ENCODE measurements at places on chromosomes 7 and 10. TPM values are rescaled to one million over a fixed set of nuclear protein-coding genes. Genes with fewer than 3 reads are reported as not detected.

- H3K27me3 ChIP-seq = no peaks in the 10 kb centered on the region
- no peak within 1 kb of the TSS for H3K27ac ChIP-seq
- H3K4me3 ChIP-seq = peak within 1 kb of the TSS; percentile 43
- no peaks in the 10 kb centered on the region for H3K36me3 ChIP-seq
- peak; percentile 5 for DNase-seq
Observed at GRCh38 chr10:71964098-71964742, at the start of gene CHST3. TSS of gene CHST3 (plus strand) at chr10:71964395. CDS start at chr10:72005843, 41,448 bp downstream.

DNA sequence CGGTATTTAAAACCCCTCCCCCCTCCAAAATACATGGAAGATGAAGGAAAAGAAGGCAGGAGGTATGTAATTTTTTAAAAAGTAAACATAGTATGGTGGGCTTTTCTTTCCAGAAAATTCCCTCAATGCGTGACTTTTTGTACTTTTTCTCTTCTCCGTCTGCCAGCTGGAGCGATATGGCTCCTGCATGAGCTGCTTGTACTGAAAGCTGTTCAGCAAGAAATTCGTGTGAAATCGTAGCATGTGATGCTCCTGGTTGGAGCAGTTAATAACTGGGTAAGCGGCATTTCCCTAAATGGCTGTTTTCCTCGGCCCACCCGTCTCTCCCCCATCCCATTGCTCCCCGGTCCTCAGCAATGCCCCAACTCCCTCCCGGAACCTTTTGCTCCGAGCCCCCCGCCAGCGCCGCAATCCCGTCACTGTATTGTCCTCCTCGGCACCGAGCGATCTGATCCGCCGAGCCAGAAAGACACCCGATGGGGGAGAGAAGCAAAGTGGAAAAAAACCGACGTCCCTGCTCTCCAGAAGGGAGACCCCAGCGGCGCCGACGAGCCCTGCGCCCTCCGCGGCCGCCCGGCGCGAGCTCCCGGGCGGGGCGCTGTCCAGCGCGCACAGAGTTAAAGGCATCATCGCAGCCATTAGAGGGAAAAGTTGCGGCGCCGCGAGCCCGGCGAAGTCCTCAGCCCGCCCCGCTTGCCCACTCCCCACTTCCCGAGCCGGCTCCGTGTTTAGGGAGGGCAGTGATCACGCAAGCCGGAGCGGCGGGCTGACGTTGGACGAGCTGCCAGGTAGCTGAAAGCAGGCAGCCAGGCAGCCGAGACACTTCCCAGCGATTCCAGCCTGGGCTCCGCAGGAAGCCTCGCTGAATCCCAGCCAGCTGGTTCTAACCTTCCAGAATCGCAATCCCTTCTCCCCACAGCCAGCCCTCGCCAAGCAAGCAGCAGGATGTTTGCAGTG is at the start of gene VSTM2A:
TSS of gene VSTM2A (plus strand) at position 707 of the 957 bp plus-strand sequence. CDS start 356 bp downstream, outside the sequence.
- no peaks in the 10 kb centered on the region for H3K36me3 ChIP-seq
- peaks cover 5% of the 10 kb centered on the region for H3K27me3 ChIP-seq
- H3K4me1 ChIP-seq = no peaks in the 10 kb centered on the region
- H3K27ac ChIP-seq = no peak within 1 kb of the TSS
- no peak for DNase-seq

DNA sequence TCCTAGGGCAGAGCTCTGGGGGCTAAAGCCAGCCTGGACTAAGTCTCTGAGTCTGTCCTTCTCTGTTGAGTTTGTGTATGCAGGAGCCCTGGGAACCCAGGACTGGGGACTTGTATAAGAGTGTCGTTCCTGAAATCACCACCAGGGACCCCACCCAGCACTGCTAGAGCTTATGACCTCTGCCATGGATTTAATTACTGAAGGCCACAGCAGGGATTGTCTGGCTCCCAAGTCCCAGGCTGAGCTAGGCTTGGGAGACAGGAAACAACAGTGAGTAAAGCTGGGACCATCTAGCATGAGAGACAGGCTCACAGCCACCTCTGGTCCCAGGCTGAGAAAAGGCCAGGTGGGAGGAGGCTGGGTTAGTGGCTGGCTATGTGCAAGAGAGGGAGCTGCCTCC is 1.4 kb upstream of the TSPAN15 start:
- H3K27ac ChIP-seq = no peak overlapping the region
- no peaks in the 10 kb centered on the region for H3K36me3 ChIP-seq
- H3K27me3 ChIP-seq = no peaks in the 10 kb centered on the region
- peak; percentile 46 for DNase-seq

The MRLN gene
- total RNA-seq = not detected

The IMPDH1 gene
- total RNA-seq = 40.0 TPM

The HPS1 gene
- 106 TPM for total RNA-seq

DNA sequence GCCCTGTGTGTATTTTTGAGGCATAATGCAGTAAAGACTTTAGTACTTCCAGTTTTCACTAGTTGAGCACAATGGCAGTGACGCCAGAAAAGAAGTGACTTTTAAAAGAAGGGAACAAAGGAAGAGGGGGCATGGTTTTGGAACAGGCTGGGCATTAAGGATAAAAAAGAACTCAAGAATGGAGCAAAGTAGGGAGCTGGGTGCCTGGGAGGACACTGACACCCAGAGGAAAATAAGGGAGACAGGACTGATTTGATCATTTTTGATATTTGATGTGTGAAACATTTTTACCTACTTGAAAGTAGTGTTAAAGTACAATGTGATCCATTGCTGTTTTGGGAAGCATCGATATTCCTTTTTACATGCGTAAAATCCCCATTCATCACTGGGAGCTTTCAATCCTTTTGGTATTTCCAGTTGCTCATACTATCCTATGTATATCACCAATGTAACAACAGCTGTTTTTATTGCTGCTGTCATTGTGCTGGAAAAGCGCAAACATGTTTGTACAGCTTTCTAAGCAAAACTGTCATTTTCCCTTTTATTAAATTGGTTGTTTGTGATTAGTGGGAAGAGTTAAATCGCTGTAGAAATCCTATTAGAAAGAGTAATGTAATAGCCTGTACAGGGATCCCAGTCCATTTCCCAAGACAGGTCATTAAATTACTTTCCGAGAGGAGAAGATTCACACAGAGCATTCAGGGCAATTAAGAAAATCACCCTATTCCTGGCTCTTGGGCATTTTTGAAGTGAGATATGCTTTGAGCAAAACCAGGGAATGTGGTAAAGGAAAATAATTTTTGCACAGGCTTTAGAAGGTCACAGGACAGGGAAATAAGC is 85.2 kb downstream of the ADAM12 start:
- H3K36me3 ChIP-seq = no peaks in the 10 kb centered on the region
- no peak for DNase-seq
- no peaks in the 10 kb centered on the region for H3K27me3 ChIP-seq
- no peak overlapping the region for H3K27ac ChIP-seq

GRCh38 chr10:35386594-35387174 is 50.4 kb downstream of the CCNY start:
- H3K4me1 ChIP-seq = no peaks in the 10 kb centered on the region
- H3K27ac ChIP-seq = no peak overlapping the region
- DNase-seq = no peak
- H3K4me3 ChIP-seq = no peak overlapping the region
- no peaks in the 10 kb centered on the region for H3K27me3 ChIP-seq

GRCh38 chr10:23886355-23886754 is 322.6 kb upstream of the KIAA1217 start:
- no peak overlapping the region for H3K27ac ChIP-seq
- H3K4me1 ChIP-seq = no peaks in the 10 kb centered on the region
- no peaks in the 10 kb centered on the region for H3K36me3 ChIP-seq
- no peak for DNase-seq
- H3K27me3 ChIP-seq = no peaks in the 10 kb centered on the region

DNA sequence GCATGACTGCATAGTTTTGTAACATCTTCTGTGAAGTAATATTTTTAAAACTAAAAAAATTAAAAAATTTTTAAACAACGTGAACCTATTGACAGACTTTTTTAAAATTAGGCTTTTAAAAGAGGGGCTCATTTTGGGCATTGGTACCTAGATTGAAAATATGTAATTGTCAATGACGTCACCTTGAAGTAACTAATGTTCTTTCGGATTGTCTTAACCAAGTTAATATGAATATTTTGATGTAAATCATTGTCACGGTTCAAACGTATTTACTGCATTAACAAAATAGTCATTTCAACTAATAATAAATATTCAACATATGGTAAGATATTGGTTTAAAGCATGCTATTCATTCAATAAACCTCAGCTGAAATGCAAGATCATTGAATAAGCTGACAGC is 719.8 kb downstream of the ANKRD7 start:
- no peaks in the 10 kb centered on the region for H3K27me3 ChIP-seq
- H3K4me3 ChIP-seq = no peak overlapping the region
- no peaks in the 10 kb centered on the region for H3K36me3 ChIP-seq
- no peak overlapping the region for H3K27ac ChIP-seq

The TRPV5 gene
- not detected for total RNA-seq
